ENCODE measurements at places on chromosomes 5 and 9.
A peak's percentile ranks its signal among the peaks of the same experiment; 100 is the strongest.

DNA sequence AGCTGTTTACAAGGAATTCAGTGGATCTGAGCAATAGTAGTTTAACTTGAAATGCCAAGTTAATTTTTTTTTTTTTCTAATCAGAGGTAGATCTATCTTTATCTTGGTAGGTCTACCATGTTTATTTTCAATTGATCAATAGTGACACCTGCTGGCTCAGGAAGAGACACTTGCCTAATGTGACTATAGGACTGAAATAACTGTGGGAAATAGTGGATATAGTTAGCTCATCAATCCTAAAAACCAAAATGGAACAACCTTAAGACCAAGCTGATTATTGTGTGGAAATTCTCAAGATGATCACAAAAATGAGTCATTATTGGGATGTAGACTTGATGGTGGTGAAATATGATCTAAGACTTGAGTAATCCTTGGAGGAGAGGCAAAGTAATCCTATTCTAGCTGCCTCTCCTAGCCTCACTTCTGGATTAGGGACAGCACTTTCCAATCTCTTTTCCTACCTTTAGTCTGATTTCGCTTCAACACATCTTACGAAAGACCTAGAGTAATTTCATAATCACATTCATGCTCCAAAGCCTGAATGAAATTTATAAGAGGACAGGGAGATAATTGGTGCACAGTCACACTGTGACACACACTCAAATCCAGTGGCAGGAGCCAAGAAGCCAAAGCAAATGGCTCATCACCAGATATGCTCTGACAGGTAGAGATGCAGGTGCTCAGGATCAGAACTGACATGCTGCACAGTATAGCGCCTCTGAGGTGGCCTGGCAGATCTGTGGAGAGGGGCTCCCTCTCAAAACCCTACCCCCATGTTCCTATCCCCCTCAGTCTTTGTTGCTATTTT lies 156.3 kb downstream of the HMHB1 start:
- DNase-seq = peak; percentile 59

DNA sequence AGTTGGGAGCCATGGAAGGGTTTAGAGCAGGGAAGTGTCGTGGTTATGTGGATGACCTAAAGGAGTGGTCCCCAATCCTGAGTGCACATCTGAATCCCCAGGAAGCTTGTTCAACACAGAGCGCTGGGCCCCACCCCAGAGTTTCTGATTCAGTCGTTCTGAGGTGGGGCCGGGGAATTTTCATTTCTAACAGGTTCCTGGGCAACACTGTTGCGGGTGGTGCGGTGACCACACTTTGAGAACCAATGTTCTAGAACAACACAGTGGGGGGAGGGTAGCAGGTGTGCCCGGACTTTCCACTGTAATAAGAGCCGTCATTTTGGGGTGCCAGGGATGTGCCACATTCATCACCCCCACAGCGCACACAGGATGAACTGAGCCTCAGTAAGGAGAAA lies 39.3 kb downstream of the DUSP1 start:
- no peak for DNase-seq

DNA sequence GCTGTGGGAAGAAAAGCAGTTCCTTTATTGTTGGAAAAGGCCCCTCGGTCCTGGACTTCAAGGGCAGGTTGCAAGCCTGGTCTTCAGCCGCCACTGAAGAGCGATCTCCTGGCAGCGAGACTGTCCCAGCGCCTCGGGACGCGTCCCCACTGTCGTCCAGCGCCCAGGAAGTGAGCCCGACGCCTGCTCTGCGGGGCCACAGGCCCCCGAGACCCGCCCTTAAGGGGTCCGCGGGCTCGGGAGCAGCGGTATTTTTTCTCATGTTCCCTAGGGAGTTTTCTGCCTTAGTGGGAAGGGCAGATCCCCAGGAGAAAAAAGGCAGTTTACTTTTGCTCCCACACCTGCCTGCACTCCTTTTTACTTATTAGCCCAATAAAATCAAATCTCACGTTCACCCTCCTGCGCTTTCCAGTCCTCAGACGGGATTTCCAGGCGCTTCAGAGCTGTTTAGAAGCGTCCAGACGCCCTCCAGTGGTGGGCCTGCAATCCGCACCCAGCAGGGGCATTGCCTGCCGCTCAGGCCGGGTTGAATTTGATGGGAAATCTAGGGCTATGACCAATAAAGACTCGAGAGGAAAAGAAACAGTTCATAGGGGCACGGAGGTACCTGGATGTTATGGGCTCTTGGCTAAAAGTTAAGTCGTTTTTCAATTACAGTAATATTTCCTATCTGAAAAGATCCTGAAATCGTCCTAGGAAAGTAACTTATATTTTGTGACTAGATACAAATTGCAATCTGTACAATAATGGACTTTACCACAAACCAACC lies 2.8 kb upstream of the EFNA5 start:
- peak; percentile 87 for DNase-seq

GRCh38 chr9:85142968-85143367 lies 473.4 kb downstream of the NTRK2 start:
- peak; percentile 22 for DNase-seq

DNA sequence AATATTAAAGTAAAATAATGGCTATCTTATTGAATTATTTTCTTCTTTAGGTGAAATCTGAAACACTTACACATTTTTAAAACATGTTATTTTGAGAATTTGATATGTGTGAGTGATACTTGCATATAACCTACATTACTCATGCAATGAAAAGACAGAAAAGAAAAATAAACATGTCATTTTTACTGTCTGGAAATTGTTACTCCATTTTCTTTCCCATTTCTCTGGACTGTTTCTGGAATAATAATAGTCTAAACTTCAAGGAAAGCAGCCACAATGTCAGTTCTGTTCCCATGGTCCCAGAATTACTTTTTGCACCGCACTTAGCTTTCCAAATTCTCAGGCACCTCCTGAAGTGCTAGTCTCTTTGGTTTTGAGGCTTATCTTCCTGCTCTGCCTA lies 145.5 kb downstream of the PRR16 start:
- no peak for DNase-seq

- DNase-seq = no peak
These were observed 918.6 kb upstream of the DMAC1 start for GRCh38 chr9:8718121-8718725.

All from AG08395 (cell line).